ENCODE measurements at places on chromosomes 2 and 18.

DNA sequence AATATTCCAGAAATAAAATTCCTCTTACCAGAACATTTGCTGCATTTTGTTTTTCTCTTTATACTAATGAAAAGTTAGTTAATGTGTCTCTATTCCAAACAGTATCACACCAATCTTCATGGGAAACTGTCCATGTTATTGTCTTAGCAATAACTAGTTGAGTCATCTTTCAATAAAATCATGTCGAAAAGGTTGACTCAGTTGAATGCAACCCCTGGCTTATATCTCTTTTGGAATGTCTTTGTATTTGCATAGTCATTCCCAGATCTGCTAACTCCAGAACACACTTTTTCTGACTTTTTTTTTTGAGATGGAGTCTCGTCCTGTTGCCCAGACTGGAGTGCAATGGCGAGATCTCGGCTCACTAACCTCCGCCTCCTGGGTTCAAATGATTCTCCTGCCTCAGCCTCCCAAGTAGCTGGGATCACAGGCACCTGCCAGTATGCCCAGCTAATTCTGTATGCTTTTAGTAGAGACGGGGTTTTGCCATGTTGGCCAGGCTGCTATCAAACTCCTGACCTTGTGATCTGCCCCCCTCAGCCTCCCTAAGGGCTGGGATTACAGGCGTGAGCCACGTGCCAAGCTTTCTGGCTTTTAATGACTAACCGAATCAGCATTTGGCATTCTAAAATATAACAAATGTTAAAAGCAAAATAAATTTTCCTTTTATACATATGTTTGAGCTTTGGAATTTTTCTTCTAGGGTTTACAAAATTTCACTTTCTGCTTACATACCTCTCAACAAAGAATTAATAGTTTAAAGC lies 133.2 kb upstream of the GULP1 start:
- DNase-seq = no peak

- no peak for DNase-seq
Observed at GRCh38 chr2:238434846-238435751, 8.4 kb downstream of the ASB1 start.

GRCh38 chr2:172772633-172773032 lies 37.0 kb downstream of the RAPGEF4 start:
- no peak for DNase-seq

DNA sequence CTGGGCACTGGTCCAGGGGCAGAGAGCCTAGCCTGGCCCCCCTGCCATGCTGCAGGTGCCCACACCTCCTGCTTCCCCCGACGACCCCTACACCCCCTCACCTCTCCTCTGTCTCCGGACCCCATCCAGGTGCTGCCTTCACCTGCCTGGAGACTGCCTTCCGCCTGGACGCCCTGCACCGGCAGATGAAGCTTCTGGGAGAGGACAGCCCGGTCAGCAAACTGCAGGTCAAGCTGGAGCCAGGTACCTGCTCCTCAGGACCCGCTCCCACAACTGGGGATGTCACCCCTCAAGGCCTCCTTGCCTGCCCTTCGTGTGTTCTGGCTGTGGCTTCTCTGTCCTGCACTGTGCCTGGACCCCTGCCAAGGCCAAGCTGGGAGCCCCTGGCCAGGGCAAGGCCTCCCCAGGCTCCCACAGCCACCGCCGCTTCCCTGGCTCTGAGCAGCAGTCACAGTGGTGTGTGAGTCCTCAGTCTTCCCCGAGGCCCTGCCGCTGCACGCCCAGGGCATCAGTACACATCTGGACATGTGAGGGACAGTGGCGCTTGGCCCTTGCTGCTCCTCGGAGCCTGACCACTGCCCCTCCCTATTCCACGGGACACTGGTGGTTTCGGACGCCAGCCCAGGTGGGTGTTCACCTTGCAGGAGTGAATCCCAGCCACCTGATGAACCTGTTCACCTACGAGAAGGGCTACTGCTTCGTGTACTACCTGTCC lies 6.3 kb downstream of the RNPEPL1 start:
- DNase-seq = no peak

GRCh38 chr2:10383960-10384734 lies 64.0 kb downstream of the ODC1 start:
- DNase-seq = no peak

- DNase-seq = no peak
Observed at GRCh38 chr2:144432921-144433320, 87.0 kb downstream of the ZEB2 start.

DNA sequence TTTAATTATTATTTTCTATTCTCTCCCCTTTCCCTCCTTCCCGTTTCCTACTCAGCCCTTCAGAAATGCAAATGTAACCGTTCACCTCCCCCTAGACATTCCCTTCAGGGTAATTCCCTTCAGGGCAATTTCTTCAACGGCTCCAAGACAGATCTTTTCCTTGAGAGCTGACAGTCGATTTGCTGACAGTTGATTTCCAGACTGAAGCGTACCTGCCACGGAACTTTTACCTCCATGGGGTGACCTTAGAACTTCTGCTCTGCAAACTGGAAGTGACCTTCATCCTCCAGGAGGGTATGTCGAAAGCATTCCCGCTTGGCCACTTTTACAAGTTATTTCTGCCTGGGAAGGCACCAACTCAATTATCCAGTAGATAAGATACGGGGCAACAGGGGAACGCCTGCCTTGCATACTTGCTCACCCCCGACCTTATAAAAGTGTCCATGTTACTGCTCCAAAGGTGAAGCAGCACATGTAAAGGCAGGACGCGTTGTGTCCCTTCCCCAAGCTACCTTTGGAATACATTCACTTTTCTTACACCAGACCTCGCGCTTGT lies 18.5 kb downstream of the B3GNT7 start:
- no peak for DNase-seq

DNA sequence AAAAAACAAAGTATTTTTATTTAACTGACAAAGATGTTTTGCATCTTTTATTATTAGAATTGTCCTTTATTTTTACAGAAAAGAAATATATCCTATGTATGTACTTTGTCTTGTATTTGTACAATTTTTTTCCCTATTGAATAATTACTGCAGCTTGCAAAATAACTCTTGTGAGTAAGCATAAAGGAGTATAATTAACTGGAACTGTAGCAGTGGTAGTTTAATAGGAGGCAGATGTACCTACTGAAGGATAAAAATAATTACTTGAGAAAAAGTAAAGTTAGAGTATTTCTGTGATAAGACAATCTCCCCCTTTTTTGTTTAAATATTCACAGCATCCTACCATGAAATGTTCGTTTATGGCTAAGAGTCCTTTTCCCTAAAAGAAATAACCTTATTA lies 34.7 kb downstream of the EHBP1 start:
- no peak for DNase-seq
